ENCODE measurements at places on chromosomes 13 and 19.

- DNase-seq: no peak
Measured at GRCh38 chr13:37295071-37295470, 189.6 kb upstream of the CSNK1A1L start.

DNA sequence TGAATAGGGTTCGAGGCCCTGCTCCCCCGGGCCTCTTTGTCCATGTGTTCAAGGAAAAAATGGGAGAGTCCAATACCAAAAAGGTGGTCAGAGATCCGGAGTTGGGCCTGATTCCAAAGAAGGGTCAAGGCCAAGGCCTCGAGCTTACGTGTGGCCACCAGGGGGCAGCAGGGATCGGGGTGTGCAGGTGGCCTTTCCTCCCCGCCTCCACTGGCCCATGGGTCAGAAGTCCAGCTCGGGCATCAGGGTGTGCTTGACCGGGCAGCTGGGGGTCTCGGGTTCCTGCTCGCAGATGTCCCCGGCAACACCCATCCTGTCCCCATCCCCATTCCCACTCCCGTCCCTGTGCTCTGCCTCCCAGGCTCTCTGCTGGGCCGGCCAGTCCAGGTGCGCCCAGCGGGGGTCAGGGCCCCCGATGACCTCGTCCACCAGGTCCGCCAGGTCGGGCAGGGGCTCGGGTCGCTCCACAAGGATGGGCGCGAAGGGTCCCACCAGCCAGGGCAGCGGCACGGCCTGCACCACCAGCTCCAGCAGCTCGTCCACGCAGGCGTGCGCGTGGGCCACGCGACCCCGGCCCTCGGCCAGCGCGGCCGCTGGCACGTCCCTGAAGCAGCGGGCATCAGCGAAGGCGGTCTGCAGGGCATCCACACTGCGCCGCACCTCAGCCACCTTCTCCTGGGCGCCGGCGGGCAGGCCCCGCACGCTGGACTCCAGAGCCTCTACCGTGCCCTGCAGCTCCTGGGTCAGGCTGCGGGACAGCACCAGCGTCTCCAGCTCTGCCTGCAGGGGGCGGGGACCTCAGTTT lies 5.2 kb upstream of the PLIN4 start:
- peak; percentile 80 for DNase-seq

DNA sequence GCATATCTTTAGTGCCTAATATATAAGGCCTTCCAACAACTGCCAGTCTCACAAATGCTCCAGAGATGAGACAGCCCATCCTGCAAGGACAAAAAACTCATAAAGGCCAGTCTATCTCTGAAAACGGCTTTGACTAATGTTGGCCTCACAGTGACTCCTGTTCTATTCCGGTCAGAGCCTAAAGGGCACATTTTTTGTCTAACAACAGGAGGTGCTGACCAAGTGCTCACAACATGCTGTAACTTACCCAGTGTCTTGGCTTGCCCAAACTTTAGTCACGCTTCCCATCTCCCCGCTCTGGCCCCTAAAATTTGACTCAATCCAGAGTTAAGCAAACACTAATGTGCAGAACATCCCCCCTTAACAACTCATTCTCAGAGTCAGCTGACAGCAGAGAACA lies 1411.2 kb upstream of the MIR17HG start:
- DNase-seq: no peak

DNA sequence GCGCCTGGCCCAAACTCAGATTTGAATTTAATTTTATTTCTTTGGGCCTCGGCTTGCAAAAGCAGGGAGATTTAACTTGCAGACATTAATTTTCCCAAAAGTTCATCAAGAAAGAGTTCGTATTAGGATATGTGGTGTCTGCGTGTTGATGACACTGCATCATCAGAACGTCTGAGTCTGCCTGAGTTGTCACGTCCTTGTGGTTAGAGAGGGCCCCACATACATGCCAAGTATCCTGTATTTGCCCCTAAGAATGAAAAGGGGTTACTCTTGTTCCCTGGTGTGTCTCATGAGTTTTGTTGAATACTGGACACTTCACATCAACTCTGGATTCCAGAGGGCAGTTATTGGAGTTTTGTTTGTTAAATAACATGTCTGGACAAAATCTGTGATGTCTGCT lies 5.6 kb upstream of the TEX29 start:
- DNase-seq: no peak

DNA sequence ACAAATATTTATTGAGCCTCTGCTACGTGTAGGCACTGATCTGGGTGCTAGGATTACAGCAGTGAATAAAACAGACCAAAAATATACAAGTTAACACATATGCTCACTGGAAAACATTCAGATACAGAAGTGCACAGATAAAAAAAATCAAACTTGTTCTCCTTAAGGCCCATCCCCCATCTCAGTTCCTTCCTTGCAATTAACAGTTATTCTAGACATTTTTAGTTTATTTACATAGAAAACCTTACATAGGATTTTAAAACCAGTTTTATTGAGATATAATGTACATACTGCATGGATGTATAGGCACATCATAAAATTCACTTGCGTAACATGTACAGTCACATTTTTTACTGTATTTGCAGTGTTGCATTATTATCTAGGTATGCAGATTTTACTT lies 36.5 kb upstream of the HMGB1 start:
- DNase-seq: no peak

DNA sequence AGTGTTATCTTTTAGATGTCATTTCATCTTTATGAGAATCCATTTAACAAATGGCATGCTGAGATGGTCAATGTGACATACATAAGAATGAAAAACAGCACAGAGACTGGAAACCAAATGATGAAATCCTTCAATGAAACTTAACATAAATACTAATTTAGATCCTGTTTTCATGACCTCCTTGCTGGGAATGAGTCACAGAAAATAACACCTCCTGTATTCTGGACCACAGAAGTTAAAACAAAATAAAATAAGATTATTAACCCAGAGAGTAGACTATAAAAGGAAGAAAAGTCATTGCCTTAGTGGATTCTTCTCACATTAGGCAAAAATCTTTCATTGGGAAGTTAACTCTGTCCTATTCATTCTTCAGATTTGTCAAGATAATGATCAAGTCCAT lies 1.6 kb downstream of the DIAPH3 start:
- DNase-seq: no peak
